Common myeloid progenitor, CD34-positive (primary cell): ENCODE measurements at places on chromosomes 1 and 21.
A peak's percentile ranks its signal among the peaks of the same experiment; 100 is the strongest.

DNA sequence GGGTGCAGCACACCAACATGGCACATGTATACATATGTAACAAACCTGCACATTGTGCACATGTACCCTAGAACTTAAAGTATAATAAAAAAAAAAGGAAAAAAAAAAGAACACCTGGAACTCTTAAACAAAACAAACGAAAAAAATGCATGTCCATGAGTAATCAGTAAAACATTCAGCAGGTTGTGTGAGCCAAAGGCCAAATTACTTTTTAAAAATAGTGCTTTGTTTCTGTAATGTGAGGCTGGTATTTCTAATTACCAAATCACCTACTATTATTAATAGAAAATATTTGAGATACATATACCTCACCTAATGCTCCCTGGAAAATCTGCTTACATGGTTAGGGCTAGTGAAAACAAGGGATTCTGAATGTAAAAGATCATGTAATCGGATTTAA, 294.4 kb upstream of the NR5A2 start:
- DNase-seq, result no peak

DNA sequence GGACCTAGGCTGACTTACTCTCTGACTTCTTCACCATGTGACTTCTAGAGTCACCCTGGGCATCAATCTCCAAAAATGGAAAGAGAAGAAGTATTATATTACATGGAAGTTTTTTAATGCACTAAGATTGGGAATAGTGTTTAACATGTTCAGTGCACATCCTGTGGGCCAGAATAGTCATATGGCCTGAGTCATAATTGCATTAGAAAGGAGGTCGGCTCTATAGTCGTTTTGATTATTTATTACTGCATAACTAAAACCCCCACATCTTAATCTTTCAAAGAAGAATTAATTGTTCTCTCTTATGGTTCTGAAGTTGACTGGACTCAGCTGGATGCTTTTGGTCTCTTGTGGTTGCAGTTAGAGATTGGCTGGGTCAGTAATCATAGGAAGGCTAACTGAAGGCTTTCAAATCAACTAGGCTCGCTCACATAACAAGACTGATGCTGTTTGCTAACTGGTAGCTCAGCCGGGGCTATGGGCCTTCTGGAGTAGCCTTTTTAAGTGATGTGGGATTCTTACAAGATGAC, 810.6 kb upstream of the ADGRL4 start:
- no peak for DNase-seq

DNA sequence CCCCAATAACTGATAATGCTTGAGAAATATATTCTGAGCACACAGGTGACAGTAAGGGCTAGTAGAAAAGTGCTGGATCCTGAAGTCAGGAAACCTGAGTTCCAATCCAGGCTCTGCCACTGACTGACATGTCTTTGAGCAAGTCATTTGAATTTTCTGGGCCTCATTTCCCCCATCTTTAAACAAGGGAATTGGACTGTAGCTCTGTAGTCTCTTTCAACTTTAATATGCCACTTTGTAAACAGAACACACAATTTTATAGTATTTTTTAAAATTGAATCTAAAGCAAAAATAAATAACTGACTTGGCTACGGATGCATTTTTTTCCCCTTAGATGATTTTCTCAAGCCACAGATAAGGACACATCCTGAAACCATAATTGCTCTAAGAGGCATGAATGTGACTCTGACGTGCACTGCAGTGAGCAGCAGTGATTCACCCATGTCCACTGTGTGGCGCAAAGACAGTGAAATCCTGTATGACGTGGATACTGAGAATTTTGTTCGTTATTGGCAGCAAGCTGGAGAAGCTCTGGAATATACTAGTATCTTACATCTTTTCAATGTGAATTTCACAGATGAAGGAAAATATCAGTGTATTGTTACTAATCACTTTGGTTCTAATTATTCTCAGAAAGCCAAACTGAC, 37.0 kb downstream of the LRIG2 start:
- no peak for DNase-seq

DNA sequence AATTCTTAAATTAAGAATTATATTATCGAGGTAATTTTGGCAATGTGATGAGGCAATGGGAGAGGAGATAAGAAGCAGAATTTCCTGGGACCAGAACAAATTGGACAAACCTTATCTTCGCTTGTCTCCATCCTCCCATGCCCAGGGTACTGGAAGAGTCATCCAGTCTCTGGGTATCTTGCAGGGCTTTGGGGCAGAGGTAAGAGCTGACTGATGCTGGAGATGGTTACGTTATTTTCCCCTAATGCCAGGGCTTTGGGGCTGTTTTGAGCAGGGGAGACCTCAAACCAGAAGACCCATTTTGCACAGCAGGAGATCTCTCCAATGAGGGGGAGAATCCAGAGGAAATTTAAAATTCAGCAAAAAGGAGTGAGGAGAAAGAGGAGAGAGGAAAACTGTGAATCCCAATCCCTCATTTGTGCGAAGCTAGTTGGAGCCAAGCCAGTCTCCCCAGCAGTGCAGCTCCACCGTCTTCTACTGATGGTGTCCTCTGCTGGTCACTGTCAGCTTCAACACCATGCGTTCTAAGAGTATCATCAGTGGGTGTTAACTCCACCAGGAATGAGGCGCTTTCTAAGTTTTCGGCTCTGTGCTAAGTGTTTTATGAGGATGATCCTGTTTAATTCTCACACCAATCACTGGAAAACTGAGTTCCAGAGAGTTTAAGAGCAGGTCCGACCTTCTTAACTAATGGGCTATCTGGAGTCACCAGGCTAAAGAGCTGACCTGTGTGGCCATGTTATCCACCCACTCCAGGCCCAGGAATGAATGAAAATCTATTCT, 86.8 kb upstream of the CD34 start:
- peak; percentile 57 for DNase-seq

GRCh38 chr1:162690672-162691434, 58.6 kb downstream of the DDR2 start:
- DNase-seq, result no peak

- no peak for DNase-seq
These were observed 1.7 kb downstream of the EPHX4 start for GRCh38 chr1:92031281-92032110.

- DNase-seq, result no peak
These were observed 73.4 kb downstream of the ITPKB start for GRCh38 chr1:226665505-226666163.

DNA sequence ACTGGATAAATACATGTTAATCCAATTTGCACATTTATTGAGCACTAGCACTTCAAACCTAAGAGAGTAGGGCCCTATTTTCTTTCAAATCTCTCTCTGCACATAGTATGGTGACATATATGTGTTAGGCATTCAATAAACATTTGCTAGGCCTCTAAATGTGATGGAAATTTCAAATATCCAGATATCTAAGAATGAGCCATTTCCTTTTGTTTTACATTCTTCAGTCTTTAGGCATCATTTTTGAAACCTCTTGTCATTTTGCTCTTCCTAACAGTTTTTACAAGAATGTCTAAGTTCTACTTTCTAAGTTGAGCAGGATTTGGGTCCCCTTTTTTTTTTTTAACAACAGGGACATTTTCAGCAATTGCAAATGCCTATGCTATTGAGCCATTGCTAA, 395.7 kb upstream of the ST6GALNAC5 start:
- no peak for DNase-seq

- DNase-seq, result no peak
These were observed 11.1 kb downstream of the CHD5 start for GRCh38 chr1:6168947-6169586.

DNA sequence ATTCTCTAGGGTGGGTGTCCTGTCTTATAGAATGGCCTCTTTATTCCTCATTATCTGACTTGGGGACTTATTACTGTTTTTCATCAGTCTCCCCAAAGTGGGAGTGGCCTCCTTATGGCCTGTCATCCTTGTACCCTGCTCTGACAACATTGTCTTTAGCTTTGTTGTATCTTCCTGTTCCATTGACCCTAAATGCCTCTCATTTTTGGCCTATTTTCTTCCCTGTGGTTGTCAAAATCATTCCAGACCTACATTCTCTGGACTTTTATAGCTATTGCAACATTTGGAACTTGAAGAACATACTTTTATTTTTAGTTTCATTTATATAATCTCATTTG, 9.7 kb downstream of the SFT2D2 start:
- no peak for DNase-seq

DNA sequence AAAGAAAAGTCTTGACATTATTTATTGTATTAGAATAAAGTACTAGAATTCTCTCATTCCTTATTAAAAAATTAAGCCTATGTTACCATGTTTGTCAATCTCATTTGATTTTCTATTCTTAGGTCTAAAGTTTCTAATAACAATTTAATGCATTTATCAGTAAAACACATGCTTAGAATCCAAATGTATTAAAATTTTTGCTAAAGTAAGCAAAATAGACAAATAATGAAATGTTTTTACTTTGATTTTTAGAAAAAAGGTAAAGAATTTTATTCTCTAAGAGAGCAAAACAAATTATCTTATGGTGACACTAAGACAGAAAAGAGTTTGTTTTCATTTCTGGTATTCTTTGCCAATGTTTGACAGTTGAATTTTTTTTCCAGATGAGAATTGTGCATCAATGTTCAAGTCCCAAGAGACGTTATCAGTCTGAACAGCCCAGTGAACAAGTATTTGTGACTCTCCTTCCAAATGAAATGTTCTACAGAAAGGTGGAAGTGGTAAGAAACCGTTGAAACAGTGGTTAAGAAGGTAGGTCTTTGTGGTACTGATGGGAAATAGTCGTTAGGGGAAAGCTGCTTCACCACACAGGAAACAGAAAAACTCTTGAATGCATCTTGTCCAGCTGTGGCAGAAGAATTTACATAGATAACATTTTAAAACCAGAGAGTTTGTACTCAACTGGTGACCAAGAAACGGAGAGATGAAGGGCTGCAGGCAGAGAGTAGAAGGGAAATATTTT, 402.5 kb downstream of the PTPRC start:
- peak; percentile 90 for DNase-seq

DNA sequence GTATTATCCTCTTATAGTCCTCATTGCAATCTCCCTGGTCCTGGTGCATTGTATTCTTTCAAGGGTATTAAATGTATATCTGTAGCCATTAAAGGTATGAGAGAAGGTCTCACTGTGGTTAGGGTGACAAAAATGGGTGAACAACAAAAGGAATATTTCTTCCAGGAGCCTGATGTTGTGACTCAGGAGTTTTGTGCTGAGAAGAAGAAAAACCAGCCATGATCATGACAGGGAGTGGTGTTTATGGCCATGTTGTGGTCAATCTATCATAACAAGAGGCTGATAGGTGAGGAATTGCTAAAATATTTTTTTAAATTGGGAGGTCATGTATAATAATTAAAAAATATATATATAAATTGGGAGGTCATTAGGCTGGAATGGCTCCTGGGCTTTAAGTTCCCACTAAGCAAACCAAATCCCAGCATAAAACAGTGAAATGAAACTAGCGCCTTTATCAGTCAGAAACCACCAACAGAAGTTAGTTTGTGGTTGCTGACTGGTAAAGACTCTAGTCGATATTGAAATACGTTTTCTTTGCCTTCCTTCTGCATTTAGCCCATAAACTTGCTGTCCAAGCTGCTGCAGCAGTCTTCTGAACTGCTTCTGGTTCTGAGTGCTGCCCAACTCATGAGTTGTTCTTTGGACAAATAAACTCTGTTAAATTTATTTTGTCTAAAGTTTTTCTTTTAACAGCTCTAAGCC, 60.3 kb downstream of the TBX19 start:
- peak; percentile 81 for DNase-seq

DNA sequence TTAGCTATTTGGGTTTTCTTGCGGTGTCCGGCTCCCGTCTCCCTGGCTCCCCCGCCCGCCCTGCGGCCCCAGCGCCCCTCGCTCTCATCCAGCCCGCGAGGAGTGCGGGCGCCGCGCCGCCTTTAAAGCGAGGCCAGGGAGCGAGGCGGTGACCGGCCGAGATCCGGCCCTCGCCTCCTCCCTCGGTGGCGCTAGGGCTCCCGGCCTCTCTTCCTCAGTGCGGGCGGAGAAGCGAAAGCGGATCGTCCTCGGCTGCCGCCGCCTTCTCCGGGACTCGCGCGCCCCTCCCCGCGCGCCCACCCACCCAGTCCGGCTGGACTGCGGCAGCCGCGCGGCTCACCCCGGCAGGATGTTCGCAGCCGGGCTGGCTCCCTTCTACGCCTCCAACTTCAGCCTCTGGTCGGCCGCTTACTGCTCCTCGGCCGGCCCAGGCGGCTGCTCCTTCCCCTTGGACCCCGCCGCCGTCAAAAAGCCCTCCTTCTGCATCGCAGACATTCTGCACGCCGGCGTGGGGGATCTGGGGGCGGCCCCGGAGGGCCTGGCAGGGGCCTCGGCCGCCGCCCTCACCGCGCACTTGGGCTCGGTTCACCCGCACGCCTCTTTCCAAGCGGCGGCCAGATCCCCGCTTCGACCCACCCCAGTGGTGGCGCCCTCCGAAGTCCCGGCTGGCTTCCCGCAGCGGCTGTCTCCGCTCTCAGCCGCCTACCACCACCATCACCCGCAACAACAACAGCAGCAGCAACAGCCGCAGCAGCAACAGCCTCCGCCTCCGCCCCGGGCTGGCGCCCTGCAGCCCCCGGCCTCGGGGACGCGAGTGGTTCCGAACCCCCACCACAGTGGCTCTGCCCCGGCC, 492 bp downstream of the HLX start:
- DNase-seq, result peak; percentile 54

DNA sequence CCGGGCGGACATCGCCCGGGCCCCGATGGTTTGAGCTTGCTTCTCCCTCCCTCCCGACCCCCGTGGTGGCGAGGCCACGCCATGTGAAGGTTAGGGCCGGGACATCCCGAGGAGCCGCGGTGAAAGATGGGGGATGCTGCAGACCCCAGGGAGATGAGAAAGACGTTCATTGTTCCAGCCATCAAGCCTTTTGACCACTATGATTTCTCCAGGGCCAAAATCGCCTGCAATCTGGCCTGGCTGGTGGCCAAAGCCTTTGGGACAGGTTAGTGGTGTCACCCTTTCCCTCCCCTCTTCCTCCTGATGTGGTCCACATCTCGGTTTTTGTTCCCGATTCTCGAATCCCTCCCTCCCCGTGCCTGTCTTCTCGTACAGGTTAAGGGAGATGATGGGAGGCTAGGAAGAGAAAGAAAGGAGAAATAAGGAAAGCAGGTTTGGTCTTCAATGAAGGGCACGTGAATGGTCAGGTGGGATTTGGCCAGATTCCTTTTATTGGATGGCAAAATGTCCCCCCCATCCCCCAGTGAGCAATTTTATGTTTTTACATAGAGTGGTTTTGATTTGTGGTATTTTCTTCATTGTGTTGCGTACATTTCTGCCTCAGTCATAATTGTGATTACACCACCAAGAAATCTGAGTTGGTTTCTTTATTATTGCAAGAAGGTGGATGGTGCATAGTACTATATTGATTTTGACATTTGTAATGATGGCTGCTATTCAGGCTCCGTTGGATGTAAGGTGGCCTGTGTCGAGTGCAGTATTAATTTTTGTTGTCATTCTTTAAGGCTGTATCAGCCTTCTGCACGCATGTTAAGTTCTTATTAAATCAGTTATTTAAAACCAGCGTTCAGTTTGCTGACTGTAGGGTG, 1.2 kb downstream of the CAMSAP2 start:
- no peak for DNase-seq
